ENCODE measurements at places on chromosomes 12 and 14.

DNA sequence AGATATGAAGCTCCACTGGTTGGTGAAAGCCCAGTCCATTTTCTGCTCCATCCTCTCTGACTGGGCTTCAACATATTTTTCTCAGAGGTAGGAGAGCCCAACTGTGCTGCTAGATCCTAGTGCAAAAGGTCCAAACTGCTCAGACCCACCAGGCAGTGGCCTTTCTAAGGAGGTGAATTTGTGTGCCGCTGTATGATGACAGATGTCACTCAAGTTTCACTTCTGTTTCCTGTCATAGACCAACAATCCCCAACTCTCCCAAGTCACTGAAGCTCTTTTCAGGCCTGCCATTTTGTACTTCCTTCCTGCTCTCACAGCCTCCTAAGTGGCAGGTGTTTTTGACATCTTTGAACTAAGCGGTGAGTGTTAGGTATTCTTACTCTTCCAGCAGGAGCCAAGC, 16.4 kb upstream of the RNASE4 start:
- no peaks in the 10 kb centered on the region for H3K27me3 ChIP-seq
- no peaks in the 10 kb centered on the region for H3K36me3 ChIP-seq
- DNase-seq: no peak
- H3K27ac ChIP-seq: peak overlapping the region; percentile 2
- peaks cover 22% of the 10 kb centered on the region for H3K4me1 ChIP-seq
- no peak overlapping the region for H3K4me3 ChIP-seq

GRCh38 chr12:118237908-118238307, 102.0 kb downstream of the PEBP1 start:
- peak overlapping the region; percentile 79 for H3K27ac ChIP-seq
- no peak overlapping the region for H3K4me3 ChIP-seq
- no peaks in the 10 kb centered on the region for H3K27me3 ChIP-seq
- H3K36me3 ChIP-seq: peaks cover 10% of the 10 kb centered on the region
- no peak for DNase-seq
- no peaks in the 10 kb centered on the region for H3K4me1 ChIP-seq

DNA sequence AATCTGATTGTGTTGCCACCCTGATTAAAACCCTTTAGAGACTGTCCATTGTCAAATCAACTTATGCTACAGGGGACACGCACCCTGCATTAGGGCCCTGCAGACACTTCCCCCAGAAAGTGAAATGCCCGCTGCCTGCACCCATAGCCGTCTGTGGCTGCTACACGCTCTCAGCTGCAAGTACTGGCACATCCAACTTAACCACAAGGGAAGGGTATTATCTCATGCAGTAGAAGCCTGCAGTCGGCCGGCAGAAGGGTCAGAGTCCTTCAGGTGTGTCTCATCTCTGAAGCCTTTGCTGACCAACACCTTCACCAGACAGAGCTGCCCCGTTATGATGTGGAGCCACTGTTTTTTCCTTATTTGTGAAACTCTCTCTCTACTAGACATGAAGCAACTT, 20.8 kb downstream of the CFAP251 start:
- no peak for DNase-seq
- H3K27me3 ChIP-seq: no peaks in the 10 kb centered on the region
- peaks cover 11% of the 10 kb centered on the region for H3K4me1 ChIP-seq

- H3K36me3 ChIP-seq: no peaks in the 10 kb centered on the region
- peaks cover 42% of the 10 kb centered on the region for H3K27me3 ChIP-seq
- no peaks in the 10 kb centered on the region for H3K4me1 ChIP-seq
- H3K27ac ChIP-seq: no peak overlapping the region
- no peak for DNase-seq
Observed at GRCh38 chr14:88931321-88932110, 107.1 kb downstream of the TTC8 start.

GRCh38 chr14:102508774-102509745, 516 bp downstream of the ANKRD9 start:
- peak; percentile 41 for DNase-seq
- no peaks in the 10 kb centered on the region for H3K27me3 ChIP-seq
- H3K27ac ChIP-seq: no peak overlapping the region
- H3K36me3 ChIP-seq: no peaks in the 10 kb centered on the region

DNA sequence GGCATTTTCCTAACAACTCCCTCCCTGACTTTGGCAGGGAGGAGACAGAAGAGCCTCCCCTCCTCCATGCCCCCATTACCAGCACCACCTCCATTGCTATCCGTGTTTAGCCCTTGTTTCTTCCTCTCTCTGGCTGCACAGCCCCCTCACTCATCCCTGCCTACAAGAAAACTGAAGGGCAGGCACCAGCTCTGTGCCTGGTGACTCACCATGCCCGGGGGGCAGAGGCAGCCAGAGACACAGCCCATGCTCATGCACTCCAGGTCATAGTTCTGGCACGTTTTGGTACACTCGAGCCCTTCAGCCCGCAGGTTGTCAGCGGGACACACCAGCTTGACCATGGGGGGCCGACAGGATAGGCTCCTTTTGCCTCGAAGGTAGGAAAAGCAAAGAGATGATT, 80.4 kb downstream of the VWF start:
- H3K36me3 ChIP-seq: peaks cover 6% of the 10 kb centered on the region
- peaks cover 63% of the 10 kb centered on the region for H3K27me3 ChIP-seq
- no peak for DNase-seq
- H3K27ac ChIP-seq: no peak overlapping the region

GRCh38 chr14:52402812-52403526, 88.9 kb downstream of the PTGER2 start:
- H3K27me3 ChIP-seq: no peaks in the 10 kb centered on the region
- peak overlapping the region; percentile 81 for H3K4me3 ChIP-seq
- peaks cover 46% of the 10 kb centered on the region for H3K4me1 ChIP-seq

- peaks cover 8% of the 10 kb centered on the region for H3K4me1 ChIP-seq
- no peak for DNase-seq
- H3K27ac ChIP-seq: no peak overlapping the region
- peaks cover 28% of the 10 kb centered on the region for H3K27me3 ChIP-seq
Observed at GRCh38 chr14:72416892-72417291, 477.0 kb downstream of the DPF3 start.

All from T-helper 17 cell (primary cell).